ENCODE measurements at places on chromosomes 1 and 21.

GRCh38 chr1:176885751-176886150, 278.8 kb downstream of the ASTN1 start:
- DNase-seq, result no peak

- no peak for DNase-seq
These were observed 67.0 kb downstream of the LMX1A start for GRCh38 chr1:165289556-165289955.

GRCh38 chr21:45387506-45387905, 17.5 kb upstream of the COL18A1 start:
- no peak for DNase-seq

GRCh38 chr1:56788588-56788987, 30.6 kb downstream of the FYB2 start:
- DNase-seq, result no peak

- DNase-seq, result no peak
These were observed 38.8 kb upstream of the TTC39A start for GRCh38 chr1:51369171-51369570.

DNA sequence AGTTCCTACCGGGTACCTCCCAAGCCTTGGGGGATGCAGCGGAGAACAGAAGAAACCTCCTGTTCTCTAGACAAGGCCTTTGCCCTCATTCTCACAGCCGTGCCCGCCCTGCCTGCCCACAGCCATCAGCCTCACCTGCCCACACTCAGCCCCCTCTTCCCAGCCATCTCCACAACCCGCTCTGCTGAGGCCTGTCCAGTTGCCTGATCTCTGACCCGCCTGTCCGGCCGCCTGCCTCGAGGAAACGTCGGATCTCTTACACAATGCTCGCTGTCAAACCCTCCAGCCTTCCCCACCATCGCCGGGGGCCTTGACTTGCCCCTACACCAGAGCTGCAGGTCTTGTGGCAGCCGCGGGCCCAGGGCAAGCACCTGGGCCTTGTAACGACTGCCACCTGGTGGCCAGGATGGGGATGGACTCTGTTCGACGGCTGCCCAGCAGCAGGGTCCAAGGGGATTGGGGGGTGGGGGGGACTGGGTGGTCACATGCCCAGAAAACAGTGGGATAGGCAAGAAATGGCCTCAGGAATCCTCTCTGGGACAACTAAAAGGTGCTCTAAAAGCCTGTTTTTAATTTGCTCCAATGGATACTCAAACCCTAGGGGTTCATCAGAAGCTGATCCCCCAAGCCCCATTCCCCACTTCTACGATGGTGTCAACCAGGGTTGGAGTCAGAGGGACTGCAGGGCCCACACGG, 31.0 kb downstream of the SLC45A1 start:
- DNase-seq, result peak; percentile 75

GRCh38 chr1:52551507-52552235, 1.2 kb downstream of the TUT4 start:
- peak; percentile 69 for DNase-seq

DNA sequence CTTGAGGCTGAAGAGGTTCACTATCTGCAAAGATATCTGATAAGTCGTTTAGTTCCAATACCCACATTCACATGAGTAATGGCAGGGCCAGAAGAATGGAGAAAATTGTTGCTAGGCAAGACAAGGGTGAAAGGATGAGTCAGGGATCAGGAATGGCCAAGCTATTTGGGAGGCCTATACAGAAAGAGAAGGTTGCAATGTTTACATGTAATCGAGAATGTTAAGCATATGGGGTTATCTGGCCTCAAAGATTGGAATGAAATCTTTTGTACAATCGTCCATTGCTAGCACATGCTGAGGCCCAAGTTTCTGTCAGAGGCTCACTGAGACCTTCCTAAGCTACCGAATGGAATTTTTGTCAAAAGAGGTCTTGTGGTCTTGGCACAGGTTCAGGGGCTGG, 299.9 kb upstream of the PLD5 start:
- DNase-seq, result no peak

- no peak for DNase-seq
These were observed 13.0 kb downstream of the RGS1 start for GRCh38 chr1:192588546-192588945.

- no peak for DNase-seq
These were observed 90.8 kb downstream of the PLXNA2 start for GRCh38 chr1:208153386-208153785.

DNA sequence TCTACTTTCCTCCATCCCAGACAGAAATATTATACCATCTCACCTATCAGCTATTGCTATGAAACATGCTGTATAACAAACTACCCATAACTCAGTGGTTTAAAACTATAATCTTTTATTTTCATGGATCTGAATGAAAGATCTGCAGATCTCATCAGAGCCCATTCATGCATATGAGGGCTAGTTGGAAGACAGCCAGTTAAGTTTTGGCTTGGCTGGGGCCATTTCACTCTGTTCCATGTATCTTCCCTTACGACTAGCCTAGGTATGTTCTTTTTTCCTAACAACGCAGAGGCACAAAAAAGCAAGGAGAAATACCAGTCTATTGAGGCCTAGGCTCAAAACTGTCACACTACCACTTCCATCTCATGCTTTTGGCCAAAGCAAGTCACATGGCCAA, 28.1 kb upstream of the RGS1 start:
- no peak for DNase-seq

DNA sequence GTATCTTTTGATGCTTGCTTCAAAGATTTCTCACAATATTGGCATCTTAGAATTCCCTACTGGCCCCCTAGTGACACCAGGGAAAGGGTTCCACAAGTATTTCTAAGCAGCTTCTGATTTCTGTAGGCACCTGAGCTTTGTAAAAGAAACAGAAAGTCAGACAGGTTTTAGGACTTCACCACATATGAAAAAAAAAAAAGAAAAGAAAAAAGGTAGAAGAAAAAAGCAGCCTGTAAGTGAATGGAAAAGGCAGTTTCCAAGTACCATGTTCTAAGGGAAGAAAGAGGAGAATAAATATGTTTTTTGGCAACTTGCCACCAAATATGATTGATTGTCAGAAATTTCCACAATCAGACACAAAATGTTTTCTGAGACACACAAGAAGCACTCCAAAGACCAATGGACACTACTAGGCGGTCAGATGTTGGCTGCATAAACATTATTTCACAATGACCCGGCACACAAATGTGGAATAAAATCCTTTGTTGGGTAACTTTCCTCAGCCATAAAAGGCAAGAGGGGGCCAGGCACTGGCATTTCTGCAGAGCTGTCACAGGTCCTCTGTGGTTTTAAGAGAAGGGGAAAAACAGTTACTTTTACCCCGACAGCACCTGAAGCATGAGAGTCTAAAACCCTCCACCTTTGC, 12.7 kb upstream of the CPLANE2 start:
- DNase-seq, result peak; percentile 42

DNA sequence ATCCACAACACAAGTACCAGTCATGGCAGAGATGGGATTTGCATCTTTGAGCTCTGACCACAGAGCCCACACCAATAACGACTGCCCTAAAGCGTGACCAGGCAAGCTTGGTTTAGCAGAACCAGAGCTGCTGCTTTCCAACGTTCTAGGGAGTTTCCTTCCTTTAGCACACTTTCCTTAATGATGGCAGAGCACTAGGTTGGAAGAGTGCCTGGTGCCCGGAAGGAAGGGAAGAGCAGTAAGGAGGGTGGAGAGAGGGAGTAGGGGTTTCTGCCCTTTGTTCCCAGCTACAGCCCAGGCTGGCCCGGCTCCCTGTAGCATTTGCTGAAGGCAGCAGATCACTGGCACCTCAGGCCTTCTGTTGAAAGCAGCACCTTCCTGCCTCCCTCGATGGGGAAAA, 6.1 kb upstream of the EVA1C start:
- DNase-seq, result no peak
